ENCODE measurements at places on chromosomes 2 and 18.

GRCh38 chr2:178912416-178913048, 105.3 kb upstream of the TTN start:
- DNase-seq, result no peak

GRCh38 chr2:190896477-190896876, 15.9 kb downstream of the GLS start:
- no peak for DNase-seq

DNA sequence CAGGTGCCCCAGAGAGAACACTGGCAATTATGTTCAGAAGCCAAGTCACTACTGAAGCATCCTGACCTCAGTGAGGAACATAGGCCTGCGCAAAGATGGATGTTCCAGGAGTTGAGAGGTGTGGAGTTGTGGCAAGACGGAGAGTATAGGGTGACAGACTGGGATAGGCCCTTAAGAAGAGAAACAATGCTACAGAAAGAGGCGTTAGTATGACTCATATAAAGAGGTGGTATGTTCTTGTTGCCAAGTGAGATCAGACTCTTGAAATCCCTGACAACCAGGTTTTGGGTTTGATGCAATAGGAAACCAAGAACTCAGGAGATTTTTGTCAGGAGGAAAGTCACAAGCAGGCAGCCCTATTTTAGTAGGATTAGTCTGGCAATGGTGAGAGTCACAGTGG, 185.6 kb downstream of the RIT2 start:
- no peak for DNase-seq

GRCh38 chr2:43276962-43277391, 50.6 kb upstream of the ZFP36L2 start:
- peak; percentile 25 for DNase-seq

- DNase-seq, result no peak
Observed at GRCh38 chr2:227973241-227973640, 101.8 kb downstream of the DAW1 start.

DNA sequence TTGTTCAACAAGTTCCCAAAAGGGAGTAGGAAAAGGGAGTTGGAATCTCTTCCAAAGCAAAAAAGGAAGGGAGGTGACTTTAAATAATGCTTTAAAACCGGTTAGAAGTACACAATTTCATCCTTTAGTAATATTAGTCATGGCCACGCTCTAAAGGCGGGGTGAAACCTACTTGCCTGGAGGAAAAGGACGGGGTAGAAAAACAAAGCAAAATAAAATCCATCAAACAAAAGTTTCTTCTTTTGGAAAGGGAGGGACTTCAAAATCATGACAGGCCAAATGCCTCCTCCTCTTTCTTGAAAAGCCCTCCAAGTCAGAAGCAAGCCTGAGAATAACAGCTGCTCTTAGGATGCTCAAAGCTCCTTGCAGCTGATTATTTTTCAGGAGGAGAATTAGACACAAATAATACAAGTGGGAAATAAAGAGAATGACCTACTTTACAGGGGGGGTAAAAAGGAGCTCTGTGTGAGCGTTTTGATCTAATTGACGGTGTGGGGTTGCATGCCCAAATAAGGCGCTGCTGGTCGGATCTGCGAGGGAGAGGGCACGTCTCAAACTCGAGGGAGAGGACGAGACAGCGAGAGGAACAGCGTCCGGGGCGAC, 1.8 kb upstream of the NPAS2 start:
- DNase-seq, result no peak

DNA sequence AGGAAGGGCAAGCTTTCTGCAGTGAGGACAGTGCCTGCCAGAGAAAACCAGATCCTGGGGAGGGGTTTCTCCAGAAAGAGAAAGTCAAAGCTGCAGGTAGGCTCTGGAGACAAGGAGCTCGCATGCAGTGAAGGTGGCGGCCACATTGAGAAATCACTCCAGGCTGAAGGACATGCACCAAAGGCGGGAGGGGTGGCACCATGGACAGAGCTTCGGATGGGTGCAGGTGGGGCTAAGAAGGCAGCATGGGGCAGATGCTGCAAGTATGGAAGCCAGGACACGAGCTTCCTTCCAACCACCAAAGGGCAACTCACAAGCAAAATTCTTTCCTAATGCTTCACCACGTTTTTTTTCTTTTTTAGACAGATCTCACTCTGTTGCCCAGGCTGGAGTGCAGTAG, 104.4 kb upstream of the SLC35G4 start:
- no peak for DNase-seq

- no peak for DNase-seq
Observed at GRCh38 chr18:21342372-21342771, 100.3 kb downstream of the GREB1L start.

GRCh38 chr18:11176481-11176881, 27.1 kb upstream of the PIEZO2 start:
- no peak for DNase-seq

- no peak for DNase-seq
Observed at GRCh38 chr2:96342085-96342484, 6.5 kb downstream of the NCAPH start.

DNA sequence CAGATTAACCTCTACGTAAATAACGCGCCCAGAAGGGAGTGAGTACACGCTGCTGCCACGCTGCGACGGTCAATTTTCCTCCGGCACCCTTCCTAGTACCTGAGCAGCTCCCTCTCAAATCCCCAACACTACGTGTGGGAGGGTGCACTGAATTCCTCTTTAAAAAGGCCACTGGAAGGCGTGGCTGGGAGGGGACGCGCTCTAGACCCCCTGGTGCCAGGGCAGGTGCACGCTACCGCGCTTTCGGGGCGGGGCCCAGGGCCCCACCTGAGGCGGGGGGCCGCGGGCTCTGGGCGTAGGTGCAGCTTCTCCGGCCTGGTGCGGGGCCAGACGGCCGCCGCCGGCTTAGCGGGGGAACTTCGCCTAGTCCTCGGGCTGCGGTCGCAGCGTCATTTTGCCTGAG, 668 bp upstream of the ANKRD12 start:
- peak; percentile 86 for DNase-seq

- DNase-seq, result no peak
Observed at GRCh38 chr2:10924441-10924840, 12.7 kb downstream of the KCNF1 start.

- DNase-seq, result no peak
Observed at GRCh38 chr2:10422251-10422650, 25.9 kb downstream of the ODC1 start.

- no peak for DNase-seq
Observed at GRCh38 chr2:27701676-27702075, 38.0 kb downstream of the SLC4A1AP start.

DNA sequence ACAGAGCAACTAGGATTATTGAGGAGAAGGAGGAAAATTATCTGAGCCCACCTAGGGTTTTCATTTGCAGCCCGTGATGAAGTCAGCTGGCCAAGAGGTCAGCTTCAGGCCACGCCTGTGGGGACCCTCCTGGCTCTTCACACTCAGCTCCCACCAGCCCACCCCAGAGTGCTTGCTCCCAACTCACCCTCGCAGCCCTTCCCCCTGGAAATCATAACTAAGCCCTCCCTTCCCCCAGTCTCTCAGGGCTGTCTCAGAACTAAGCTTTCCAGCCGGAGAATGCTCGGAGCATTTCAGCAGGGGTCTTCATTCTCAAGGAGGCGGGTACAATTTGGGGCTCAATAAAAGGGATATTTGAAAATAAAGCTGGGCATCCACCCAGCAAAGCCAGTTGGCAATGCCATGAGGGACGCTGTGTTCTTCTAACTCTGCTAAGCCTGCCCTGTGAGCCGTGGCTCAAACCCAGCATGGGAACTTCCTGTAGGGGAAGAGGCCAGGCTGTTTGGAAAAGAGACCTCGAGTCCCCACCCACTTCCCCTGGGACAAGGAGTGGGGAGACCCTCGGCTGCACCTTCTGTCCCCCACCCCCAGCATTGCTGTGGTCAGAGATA, 194.9 kb downstream of the CTIF start:
- DNase-seq, result no peak

GRCh38 chr18:26307161-26307773, 81.0 kb downstream of the TAF4B start:
- DNase-seq, result peak; percentile 15
